Stimulated activated naive CD4-positive, alpha-beta T cell treated with Interleukin-2 at 50 U/mL for 16 hours (primary cell): ENCODE measurements at places on chromosomes 2 and 18.

DNA sequence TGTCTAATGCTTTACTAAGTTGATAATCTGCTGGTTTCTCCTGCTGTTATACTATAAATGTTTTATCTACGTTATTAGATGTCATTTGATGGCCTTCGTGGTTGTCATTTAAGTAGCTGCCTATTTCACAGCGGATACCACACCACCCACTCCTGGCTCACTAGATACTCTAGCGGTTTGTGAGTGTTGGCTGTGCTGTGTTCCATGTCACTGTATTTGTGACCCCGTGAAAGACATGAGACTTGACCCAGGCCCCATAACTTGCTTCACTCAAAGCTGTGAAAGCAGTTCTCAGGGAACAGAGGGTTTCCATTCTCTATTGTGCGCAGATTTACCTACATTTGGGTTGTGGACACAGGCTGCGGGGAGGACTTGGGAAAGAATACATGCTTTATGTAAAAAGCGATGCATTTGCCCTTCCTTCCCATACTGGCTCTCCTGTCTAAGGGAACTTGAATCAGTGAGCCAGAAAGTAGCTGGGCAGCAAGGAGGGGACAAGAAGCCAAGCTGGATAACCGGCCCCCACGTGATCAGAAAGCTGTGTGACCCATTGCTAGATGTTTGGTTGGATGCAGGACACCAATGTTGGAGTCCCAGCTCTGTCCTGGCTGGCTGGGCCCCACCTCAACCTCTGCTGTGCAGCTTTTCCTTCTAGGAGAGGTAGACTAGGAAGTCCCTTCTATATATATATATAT, 52.2 kb downstream of the PLB1 start:
- peak; percentile 32 for DNase-seq

- DNase-seq, result no peak
Measured at GRCh38 chr18:25147877-25148488, 204.0 kb downstream of the ZNF521 start.

- DNase-seq, result no peak
Measured at GRCh38 chr18:46630160-46630559, 26.9 kb downstream of the LOXHD1 start.

- no peak for DNase-seq
Measured at GRCh38 chr2:48043131-48043700, 136.9 kb upstream of the FBXO11 start.

DNA sequence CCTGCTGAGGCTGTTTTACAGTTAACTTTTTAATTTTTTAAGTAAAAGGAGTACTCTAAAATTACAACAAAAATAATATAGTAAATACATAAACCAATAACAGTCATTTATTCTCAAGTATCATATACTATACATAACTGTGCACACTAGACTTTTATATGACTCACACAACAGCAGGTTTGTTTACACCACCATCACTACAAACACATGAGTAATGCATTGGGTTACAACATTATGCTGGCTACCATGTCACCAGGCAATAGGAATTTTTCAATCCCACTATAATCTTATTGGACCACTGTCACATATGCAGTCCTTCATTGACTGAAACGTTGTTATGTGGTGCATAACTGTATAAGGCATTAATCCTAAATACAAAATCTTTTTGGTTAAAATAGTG, 42.5 kb downstream of the RASGRP3 start:
- DNase-seq, result no peak

- DNase-seq, result no peak
Measured at GRCh38 chr2:55986001-55986400, 62.4 kb upstream of the EFEMP1 start.

- no peak for DNase-seq
Measured at GRCh38 chr2:225683258-225683657, 283.7 kb downstream of the NYAP2 start.

DNA sequence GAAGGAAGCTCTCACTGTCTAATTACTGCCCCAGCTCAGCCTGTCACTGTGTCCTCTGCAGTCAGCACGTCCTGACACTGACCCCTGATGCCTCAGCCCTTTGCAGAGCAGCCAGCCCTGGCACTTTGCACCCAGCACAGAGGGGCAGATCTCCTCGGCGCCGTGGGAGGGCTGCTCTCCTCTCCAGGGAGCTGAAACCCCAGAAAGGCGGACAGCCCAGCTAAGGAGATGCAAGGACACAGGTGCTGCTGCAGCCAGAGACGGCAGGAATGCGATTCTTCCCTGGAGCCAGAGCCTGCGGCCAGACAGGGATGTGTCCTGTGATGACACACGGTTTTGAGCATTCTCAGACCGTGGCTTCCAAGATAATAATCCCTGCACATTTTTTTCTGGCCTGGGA, 34.5 kb upstream of the SIX3 start:
- DNase-seq, result no peak

DNA sequence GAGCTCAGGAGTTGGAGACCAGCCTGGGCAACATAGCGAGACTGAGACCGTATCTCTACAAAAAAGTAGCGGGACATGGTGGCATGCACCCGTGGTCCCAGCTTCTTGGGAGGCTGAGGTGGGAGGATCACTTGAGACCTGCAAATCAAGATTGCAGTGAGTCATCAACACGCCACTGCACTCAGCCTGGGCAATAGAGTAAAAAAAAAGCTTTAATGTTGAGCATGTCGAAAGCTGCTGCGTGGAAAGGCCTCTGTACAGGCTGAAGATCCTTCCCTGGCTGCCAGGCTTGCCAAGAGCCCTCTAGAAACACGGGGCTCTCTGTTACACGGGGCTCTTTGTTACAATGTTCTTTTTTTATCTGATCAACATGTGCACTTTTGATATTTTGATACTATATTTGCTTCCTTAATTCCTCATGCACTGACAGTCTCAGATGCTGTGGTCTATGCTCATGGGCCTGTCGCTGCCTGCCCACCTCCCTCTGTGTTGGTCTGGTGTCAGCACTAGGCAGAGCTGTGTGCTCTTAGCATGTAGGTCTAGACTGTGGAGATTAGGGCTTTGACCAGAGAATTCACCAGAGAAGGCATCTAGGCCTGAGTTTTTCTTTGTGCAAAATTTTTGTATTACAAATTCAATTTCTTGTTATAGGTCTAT, 18.7 kb downstream of the CLK1 start:
- no peak for DNase-seq

- no peak for DNase-seq
Measured at GRCh38 chr2:107684421-107684820, 142.3 kb upstream of the RGPD4 start.

GRCh38 chr2:63525905-63526304, 62.4 kb downstream of the WDPCP start:
- no peak for DNase-seq
